Activated CD4-positive, alpha-beta T cell treated with anti-CD3 and anti-CD28 coated beads for 1 hour (primary cell): ENCODE measurements at places on chromosomes 13 and 19.

GRCh38 chr13:76596216-76596615 is 290.0 kb downstream of the KCTD12 start:
- DNase-seq, result no peak

- DNase-seq, result no peak
These were observed 160.5 kb downstream of the TEX29 start for GRCh38 chr13:111480976-111481375.

DNA sequence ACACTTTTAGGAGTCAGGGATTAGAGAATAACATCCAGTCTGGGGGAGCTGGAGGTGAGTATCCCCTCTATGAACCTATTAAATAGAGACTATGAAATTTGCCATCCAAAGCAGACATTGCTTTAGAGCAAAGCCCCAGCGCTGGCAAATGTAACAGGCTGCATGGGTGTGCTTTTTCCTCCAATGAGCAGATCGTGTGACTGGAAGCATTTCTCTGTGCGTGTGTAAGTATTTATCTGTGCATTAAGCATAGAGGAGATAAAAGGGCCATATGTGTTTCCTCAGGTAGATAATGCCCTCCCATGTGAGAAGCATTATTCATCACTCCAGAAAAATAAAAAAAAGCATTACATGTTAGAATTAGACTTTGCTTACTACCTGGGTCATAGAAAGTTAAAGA is 924 bp downstream of the TNFSF13B start:
- DNase-seq, result no peak

- no peak for DNase-seq
These were observed 221.3 kb downstream of the MYO16 start for GRCh38 chr13:108850691-108851090.

GRCh38 chr19:49890349-49891311 is 6.1 kb downstream of the IL4I1 start:
- peak; percentile 45 for DNase-seq

GRCh38 chr19:12884926-12885748 is 1.9 kb downstream of the KLF1 start:
- peak; percentile 77 for DNase-seq

GRCh38 chr19:43527860-43528622 is 1.0 kb upstream of the ETHE1 start:
- no peak for DNase-seq

DNA sequence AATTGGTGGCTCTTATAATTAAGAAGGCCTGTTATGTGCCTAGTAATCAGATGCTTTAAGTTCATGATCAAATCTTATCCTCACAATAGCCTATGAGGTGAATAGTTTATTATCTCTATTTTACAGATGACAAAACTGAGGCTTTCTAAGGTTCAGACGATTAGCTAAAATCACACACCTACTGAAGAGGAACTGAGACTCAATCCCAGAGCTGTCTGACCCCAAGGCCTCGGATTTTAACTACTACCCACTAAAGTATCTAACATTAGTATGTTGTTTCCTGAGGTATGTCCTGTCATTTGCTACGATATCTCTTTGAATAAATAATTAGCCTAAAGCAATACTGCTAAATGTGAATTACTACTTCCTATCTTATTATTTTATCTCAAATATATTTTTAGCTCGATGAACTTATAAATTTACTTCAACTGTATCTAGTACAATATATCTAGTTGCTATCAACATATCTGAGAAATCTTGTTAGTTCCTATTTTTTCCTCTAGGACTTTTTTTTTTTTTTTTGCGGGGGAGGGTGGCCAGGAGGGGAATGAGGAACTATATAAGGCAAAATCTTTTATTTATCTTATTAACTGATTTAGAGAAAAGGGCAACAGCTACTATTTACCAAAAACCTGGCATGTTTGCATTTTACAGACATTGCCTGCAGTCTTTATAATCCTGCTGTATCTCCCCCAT is 118.5 kb downstream of the ABCC4 start:
- no peak for DNase-seq

DNA sequence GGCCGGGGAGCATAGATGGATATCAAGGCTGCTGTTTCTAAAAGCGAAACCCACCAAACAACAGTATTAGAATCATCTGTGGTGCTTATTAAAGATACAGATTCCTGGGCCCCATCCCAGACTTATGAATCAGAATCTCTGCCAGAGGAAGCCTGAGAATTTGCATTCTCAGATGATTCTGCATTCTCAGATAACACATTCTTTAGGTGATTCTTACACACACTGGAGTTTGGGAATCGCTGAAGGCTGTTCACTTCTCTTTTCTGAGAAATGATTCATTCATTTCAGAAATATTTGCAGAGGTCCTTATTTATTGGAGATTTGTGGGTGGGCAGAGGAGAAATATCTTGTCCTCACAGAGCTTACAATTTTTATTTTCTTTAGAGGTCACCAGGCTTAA is 24.4 kb downstream of the ALOX5AP start:
- no peak for DNase-seq

DNA sequence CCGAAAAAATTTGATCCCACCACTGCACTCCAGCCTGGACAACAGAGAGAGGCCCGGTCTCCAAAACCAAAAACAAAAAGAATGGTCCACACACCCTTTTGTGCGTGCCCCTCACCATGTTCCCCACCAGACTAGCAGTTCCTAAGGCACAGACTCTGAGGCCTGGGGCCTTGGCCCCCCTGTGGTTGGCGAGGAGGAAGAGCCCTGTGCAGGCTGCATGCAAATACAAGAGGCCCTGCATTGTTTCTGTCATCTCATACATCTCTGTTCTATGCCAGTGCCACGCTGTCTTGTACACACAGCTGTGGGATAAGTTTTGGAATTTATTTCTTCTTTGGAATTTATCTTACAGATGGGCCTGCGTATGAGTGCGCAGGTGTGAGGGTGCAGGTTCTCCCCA is 4.7 kb upstream of the YJEFN3 start:
- no peak for DNase-seq

DNA sequence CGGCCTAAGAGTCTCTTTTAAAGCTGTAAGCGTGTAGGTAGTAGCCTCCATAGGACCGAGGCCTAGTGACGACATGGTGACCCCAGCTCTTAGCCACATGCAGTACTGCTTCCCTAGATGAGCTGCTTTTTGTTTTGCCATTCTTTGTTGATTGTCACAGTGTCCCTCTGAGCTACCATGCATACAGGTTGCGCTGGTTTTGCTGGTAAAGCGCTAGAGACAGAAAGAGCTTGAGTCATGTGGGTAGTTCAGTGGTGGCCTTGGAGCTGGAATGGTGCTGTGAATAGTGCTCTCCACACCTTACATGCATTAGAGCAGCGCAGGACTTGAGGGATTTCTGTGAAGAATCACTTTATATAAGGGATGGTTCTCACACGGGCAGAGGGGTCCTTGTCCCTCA is 5.1 kb downstream of the HNRNPM start:
- no peak for DNase-seq

GRCh38 chr13:102999499-102999898 is 66.7 kb downstream of the SLC10A2 start:
- no peak for DNase-seq

DNA sequence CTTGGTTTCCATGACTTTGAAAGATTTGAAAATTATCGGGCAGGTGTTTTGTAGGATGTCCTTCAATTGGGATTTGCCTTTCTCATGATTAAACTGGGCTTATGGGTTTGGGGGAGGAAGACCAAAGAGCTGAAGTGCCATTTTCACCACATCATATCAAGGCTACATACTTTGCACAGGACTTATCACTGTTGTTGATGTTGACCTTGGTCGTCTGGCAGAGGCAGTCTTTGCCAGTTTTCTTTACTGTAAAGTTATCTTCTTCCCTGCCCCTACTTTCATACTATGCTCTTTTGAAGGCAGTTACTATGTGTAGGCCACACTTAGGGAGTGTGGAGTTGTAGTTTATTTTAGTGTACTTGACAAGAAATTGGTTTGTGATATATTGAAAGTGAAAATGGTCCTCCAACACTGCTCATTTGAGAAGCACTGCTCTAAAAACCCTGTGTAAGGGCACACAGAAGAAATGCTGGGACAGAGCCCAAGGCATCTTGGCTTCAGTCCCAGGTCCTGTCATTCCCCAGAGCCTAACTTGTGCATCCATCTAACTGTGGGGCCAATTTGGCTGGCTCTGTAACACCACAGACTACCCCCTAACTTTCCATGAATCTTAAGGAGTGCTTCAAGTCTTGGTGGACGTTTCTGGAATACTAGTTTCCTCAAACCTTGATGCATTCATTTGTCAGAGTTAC is 384.9 kb downstream of the KCNRG start:
- no peak for DNase-seq

DNA sequence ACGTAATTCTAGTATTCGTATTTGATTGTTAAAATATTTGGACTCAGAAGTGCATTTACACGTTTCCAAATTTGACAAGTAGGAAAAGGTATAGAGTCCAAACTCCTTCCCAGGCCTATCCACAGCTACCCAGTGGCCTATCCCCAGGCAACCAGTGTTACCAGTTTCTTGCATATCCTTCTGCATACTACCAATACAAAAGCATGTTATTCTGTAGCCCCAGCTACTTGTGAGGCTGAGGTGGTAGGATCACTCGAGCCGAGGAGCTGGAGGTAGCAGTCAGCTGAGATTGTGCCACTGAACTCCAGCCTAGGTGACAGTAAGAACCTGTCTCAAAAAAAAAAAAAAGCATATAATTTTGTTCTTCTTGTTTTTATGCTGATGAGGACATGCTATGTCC is 67.1 kb downstream of the LRCH1 start:
- no peak for DNase-seq
